NCI-H526 (cell line): ENCODE measurements at places on chromosomes 16 and 17.

GRCh38 chr17:79026376-79027273, 2.7 kb downstream of the C1QTNF1 start:
- DNase-seq = no peak

DNA sequence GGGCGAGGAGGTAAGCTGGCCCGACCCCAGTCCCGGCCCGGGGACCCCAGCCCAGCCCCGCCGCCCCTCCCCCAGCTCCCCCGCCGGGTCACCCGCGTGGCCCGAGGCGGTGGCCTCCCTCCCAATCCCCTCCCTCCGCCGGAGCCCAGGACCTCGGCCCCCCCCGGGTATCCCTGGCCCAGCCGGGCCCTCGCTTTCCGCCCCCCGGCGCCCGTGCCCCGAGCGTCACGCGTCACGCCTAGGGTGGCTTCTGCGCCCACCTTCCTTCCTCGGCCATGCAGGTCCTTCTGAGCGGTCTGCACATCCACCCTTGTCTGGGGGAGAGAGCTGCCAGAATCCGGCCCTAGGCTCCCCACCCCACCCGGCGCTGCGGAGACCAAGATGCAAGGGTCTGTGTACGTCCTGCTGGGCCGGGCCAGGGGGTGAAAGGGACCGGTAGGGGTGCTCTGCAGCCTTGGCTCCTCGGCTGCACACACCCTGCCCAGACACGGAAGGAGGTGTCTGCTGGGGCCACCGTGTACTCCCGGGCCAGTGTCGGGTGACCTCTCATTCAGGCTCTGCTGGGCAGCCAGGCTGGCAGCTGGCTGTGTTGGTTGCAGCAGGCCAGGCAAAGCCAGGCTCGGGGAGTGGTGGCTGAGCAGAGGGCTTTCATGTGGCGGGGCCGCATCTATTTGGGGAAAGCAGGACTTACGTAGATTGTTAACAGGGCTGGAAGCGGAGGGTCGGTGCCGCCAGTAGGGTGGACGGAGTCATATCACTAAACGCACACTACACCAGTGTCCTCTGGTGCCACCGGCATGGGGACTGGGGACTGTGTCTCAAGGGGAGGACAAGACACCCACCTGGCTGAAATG, 754 bp downstream of the RAB11FIP4 start:
- DNase-seq = peak; percentile 79

- DNase-seq = no peak
These were observed 36.2 kb downstream of the UBN1 start for GRCh38 chr16:4883501-4883900.

GRCh38 chr17:70597774-70598173, 428.4 kb downstream of the KCNJ2 start:
- no peak for DNase-seq

GRCh38 chr17:42517516-42517915, 18.5 kb upstream of the NAGLU start:
- peak; percentile 68 for DNase-seq

- peak; percentile 49 for DNase-seq
These were observed 57.1 kb upstream of the ANKFN1 start for GRCh38 chr17:56096026-56096810.

- no peak for DNase-seq
These were observed 177.1 kb upstream of the WSCD1 start for GRCh38 chr17:5892921-5893675.

- no peak for DNase-seq
These were observed 6.7 kb downstream of the MMD start for GRCh38 chr17:55414983-55415382.

DNA sequence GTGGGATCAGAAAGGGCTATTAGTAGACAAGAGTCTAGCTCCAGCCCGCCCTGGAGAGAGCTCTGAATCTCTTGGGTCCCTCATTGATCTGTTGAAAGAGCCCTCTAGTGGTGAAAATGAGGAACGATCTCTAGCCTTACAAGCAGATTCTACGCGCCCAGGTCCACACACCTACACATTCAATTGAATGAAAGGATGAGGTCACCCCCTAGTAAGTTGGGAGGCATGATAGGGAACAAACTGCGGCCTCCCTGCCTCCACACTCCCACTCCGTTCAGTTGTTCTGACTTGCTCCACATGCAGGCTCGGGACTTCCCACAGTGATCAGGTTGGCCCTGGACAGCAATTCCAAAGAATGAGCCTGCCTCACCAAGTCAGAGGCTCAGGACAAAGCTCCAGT, 2.9 kb upstream of the CACNG3 start:
- DNase-seq = peak; percentile 62

GRCh38 chr16:15482068-15482747, 47.8 kb downstream of the BMERB1 start:
- DNase-seq = no peak

DNA sequence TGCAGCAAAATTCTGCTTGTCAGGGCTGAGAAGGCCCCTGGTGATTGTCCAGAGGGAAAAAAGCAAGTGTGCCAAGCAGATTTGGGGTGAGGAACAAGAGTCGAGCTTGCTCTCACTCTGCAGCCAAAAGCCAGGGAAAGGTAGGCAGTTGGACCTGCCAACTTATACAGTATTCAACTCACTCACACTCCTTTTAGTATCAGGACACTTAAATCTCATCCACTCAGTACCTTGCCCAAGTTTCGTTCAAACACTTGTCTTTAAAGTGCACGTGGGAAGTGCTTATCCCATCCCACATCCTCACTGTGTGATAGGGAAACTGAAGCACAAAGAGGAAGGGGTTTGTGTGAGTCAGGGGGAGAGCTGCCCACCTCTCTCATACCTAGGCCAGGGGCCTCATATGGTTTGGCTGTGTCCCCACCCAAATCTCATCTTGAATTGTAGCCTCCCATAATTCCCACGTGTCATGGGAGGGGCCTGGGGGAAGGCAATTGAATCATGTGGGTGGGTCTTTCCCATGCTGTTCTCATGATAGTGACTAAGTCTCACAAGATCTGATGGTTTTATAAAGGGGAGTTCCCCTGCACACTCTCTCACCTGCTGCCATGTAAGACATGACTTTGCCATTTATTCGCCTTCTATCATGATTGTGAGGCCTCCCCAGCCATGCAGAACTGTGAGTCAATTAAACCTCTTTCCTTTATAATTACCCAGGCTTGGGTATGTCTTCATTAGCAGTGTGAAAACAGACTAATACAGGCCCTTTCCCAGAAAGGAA, 25.6 kb upstream of the CES5A start:
- DNase-seq = no peak

DNA sequence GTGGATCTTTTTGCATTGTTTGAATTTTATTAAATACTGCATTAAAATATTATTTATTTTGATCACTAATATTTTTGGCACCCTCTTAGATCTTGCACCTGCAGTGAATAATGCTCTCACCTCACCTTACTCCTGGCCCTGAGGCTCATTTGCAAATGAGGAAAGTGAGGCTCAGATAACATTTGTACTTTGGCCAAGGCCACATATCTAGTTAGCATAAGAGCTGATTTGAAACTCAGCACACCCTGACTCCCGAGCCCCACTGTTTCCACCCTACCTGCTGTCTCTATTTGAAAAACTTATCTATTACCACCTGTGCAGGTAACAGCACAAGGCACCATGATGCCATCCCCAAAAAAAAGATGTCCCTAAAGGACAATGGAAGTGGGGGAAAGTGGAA, 358.7 kb upstream of the MAF start:
- DNase-seq = peak; percentile 19

- DNase-seq = peak; percentile 90
These were observed at the start of gene CNTNAP1 for GRCh38 chr17:42681976-42682721. CNTNAP1 (plus strand) TSS chr17:42682531; CDS start chr17:42682830, 299 bp downstream.

GRCh38 chr16:13970708-13971422, 50.9 kb downstream of the ERCC4 start:
- no peak for DNase-seq

- no peak for DNase-seq
These were observed 39.0 kb downstream of the PRKCB start for GRCh38 chr16:23874613-23875294.

GRCh38 chr16:48478393-48478792, 93.2 kb upstream of the SIAH1 start:
- no peak for DNase-seq

- peak; percentile 59 for DNase-seq
These were observed 1.2 kb upstream of the METTL26 start for GRCh38 chr16:637081-638018.

DNA sequence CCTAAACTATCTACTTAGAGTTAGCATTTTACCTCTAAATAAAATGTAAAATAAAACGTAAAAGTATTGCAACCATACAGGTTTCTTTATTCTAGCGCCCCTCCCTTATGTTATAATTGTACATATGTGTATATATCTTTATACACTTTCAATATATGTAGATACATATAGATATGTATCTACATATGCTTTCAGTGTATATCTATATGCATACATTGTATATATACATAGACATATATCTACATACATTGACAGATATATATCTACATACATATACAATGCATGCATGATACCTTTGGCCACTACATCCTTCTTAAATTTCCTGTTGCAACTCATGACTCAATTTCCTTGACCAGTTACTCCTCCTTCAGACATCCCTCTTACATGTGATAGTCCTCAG, 16.7 kb downstream of the BPTF start:
- DNase-seq = no peak

- no peak for DNase-seq
These were observed 16.2 kb downstream of the PAM16 start for GRCh38 chr16:4334724-4335495.

- peak; percentile 26 for DNase-seq
These were observed 3.9 kb downstream of the HS3ST3A1 start for GRCh38 chr17:13597723-13598347.

GRCh38 chr16:77974883-77975282, 47.5 kb upstream of the CLEC3A start:
- no peak for DNase-seq

- no peak for DNase-seq
These were observed 10.7 kb upstream of the MEAK7 start for GRCh38 chr16:84514874-84515835.

DNA sequence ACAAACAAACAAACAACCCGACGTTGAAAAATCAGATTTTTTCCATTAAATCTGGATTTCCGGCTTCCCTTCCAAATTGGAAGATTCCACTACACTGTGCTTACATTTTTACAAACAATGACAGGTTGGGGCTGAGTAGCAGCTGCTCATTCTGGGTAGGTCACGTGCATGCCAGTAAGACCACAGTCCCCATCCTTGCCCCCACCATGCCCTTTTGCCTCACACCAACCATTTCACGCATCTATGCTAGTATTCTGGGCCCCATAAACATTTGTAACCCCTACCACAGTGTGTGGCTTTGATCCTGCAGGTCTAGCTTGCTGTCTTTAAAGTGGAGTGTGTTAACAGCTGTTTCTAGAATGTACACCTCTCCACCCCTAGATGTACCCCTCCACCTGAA, 366.1 kb downstream of the XYLT1 start:
- no peak for DNase-seq

DNA sequence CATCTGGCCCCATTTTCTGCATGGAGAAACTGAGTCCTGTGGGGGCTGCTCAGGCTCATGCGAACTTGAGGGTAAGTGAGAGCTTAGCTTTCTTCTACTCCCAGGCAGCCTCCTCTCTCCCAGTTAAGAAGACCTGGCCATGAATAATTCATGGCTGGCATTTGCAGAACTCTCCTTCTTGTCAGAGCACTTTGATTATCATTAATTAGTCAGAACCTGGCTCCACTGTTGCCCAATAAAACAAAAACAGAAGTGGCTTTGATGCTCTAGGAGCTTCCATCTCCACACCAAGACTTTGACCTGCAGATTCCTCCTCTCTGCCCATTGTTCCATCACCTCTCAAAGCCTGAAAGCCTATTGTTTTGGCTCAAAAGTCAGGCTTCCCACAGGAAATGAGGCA, 45.5 kb upstream of the CDH3 start:
- no peak for DNase-seq

GRCh38 chr16:64251742-64252141, 870.1 kb downstream of the CDH11 start:
- DNase-seq = no peak
